ENCODE measurements at places on chromosomes 7 and 10.
A peak's percentile ranks its signal among the peaks of the same experiment; 100 is the strongest.

- no peak for DNase-seq
Measured at GRCh38 chr7:40310258-40310657, 175.5 kb downstream of the SUGCT start.

GRCh38 chr7:159075563-159076238 lies 69.0 kb downstream of the VIPR2 start:
- no peak for DNase-seq

DNA sequence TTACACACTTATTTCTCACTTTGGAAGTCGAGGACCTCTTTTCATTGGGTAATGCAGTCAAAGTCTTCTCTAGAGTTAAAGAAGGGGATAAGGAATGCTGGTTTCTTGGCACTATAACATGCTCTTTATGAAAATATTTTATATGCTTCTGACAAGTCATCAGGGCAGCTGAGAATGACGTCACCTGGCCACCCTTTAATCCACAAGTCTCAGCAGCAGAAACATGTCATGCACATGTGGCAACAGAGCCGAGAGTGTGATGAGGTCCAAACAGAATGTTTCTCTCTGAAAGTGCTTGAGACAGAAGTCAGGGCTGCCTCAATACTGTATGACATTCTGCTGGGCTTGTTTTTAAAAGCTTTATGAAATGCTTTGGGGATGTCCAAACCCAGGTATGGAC lies 63.5 kb upstream of the C10orf90 start:
- DNase-seq: peak; percentile 7

- DNase-seq: no peak
Measured at GRCh38 chr10:96305019-96305418, 785 bp downstream of the DNTT start.

- no peak for DNase-seq
Measured at GRCh38 chr10:29616542-29616941, 18.2 kb downstream of the SVIL start.
